ENCODE measurements at places on chromosomes 1 and 21.

GRCh38 chr1:168634951-168635532 lies 58.6 kb downstream of the XCL1 start:
- no peak for DNase-seq

GRCh38 chr1:93757256-93758036 lies 75.8 kb upstream of the BCAR3 start:
- no peak for DNase-seq

- DNase-seq, result no peak
These were observed 107.4 kb upstream of the KIAA1614 start for GRCh38 chr1:180805316-180805715.

DNA sequence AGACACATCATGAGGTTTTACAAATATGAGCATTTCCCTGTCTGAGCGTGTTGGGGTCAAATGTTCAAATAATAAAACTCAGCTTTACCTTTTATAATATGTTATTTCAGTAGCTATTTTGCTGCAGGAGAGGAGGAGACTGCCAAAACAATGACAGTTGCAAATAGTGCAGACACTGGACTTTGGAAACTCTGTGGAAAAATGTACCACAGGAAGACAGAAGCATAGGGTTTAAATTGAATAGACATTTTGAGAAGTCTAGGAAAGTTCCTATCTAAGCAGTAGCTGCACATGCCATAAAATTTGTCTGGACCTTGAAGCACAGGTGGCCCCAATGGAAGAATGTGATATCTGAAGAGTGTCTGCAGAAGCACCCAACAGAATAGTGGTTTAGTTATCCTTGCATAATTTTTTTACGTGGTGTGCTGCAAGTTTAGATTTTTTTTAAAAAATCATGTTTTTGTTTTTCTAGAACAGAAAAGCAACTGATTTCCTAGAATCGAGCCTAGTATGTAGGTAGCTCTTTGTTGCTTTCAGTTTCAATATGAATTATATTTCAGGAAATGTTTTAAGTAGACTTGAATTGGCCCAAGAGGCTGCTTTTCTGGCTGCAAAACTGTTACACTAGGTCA lies 14.0 kb upstream of the GBP5 start:
- no peak for DNase-seq

- no peak for DNase-seq
These were observed 87.4 kb downstream of the CRB1 start for GRCh38 chr1:197355248-197355995.

DNA sequence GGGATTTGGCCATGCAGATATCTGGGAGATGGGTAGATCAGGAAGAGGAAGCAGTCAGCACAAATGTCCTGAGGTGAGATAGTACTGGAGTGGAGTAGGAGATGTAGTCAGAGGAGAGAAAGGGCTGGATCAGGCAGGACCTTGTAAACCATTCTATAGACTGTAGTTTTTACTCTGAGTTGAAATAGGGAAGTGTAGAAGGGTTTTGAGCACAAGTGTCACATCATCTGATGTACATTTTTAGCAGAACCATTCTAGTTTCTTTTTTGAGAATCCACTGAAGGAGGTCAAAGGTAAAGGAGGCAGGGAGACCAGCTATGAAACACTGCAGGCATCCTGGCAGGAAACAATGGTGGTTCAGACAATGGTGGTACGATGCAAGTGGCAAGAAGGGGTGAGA lies 194.6 kb upstream of the RRP15 start:
- DNase-seq, result no peak

GRCh38 chr1:9724706-9725476 lies 73.4 kb downstream of the PIK3CD start:
- DNase-seq, result no peak

DNA sequence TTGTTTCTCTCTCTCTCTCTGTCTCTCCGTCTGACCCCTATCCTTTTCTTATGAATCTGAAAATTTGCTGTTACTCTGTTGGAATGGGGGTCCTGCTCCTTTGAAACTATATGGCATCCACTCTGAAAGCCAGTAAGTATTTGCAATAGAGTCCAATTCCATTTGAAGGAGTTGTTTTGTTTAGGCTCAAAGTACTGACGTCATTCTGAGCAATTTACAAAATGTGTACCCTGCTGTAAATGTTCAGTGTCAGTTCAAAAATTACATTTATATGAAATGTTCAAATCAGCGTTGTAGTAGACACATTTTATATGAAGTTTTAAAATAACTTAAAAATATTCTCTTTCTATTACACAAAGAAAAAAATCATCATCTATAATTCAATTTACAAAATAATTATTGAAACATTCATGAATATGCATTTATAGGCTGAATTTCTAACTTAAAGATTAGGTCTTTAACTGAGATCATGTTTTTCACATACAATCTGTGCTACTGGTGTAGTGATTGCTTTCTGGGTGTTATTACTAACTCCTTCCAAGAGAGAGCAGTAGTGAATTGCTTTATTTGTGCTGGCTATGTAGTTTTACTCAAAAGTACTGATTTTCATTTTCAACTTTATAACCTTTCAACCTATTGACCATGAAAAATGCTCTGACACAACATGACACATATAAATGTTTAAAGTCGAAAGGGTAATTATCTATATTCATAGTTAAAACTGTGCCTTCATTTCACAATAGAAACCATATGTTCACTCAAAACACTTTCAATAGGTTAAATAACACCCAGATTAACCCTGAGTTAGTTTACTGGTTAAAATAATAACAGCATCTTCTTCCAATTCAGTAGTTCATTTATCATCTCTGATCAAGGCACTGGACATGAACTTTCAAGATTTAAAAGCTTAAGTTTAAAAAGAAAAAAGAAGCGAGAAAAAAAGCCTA lies 253.1 kb upstream of the ADGRL4 start:
- no peak for DNase-seq

DNA sequence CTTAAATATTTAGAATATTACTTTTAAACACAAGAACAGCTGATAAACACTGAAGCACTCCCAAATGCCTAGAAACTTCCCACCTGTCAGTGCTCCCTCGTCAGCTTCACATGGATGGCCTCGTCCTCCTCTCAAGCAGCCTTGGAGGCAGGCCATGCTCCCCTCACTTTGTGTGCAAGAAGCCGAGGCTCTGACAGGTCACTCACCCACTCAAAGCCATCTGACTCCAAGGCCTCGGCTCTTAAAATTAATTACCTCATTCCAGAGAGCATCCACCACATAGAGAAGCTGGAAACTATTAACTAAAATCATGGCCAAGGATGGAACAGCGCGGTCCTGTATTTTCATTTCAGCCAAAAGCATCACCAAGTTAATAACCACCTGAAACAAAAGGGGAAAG lies 17.8 kb downstream of the LBR start:
- DNase-seq, result no peak

DNA sequence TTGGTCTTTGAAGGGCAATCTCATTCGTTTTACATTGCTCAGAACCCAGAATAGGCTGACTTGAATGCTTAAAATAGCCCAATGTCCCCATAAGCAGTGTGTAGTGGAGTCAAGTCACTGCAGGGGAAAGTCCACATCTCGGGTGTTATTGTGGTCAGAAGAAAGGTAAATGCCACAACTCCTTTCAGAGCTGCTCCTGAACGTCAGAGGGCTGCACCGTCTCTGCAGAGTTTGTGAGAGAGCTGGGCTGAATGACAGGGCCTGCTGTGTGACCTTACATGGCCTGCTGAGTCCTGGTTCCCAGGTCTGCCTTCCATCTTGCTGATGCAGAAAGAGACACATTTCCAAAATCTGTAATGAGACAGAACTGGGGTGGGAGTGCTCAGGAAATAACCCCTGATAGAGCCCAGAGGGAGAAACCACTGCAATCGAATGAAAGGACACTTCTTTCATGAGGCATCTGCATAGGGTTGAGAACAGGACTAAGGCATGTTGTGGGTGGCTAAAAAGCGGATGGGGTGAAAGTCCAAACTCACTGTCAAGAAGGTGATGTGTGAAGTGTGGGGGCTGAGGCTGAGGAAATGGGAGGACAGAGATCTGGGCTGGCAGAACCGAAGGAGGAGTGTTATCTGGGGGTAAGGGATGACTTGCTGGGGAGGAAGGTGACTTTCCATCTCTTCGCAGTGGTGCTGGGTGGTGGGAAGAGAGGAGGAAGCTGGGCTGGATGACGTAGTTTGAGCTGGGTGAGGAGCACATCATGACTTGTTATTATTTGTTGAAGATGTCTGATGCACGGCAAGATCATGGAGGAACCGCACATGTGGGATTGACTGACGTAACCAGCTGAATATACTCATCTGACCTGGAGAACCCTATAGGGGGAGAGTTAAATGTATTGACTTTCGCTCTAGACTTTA lies 33.7 kb downstream of the XCL2 start:
- no peak for DNase-seq

- no peak for DNase-seq
These were observed 48.2 kb downstream of the SLX9 start for GRCh38 chr21:44987886-44988606.

GRCh38 chr1:203025686-203026030 lies 633 bp upstream of the PPFIA4 start:
- DNase-seq, result no peak

DNA sequence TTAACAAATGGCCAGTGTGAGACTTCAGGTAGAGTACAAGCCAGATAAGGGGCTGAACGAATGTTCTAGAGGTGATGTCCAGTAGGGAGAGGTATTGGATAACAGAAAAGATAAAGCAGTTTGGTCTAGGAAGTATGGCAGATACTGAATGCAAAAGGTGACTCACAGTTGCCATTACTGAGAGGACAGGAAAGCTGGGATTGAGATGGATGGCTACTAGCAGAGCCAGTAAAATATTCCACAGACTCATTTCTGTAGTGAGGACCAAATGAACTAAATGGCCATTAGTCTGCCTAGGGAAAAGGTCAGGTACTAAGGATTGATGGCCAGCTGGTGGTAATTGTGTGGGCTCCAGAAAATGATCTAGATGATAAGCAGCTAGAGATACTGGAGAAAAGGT lies 11.5 kb downstream of the MACO1 start:
- no peak for DNase-seq

- DNase-seq, result no peak
These were observed 105.9 kb upstream of the POU3F1 start for GRCh38 chr1:38152351-38153065.

- no peak for DNase-seq
These were observed 23.0 kb upstream of the PNRC2 start for GRCh38 chr1:23936481-23937176.

- no peak for DNase-seq
These were observed 9.0 kb downstream of the LGR6 start for GRCh38 chr1:202202500-202203168.

GRCh38 chr1:95183952-95184351 lies 50.1 kb upstream of the RWDD3 start:
- DNase-seq, result no peak

DNA sequence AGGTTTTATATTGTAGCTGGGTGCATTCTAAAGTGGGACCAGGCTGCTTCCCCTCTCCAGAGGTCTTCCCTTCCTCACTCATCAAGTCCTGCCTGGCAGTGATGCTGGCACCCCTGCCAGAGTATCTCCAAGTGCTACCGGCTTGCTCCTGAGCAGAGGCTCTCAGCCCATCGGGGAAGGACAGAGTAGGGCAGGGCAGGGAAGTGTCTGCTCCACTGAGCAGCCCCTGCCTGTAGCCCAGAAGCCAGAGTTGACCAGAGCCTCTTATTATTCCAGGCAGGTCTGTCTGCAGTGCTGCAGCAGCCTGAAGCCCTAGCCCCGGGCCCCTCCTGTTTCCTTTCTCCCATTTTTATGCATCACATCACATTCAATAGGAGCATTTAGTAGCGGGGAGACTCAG lies 51.1 kb downstream of the ATP2B4 start:
- DNase-seq, result no peak

GRCh38 chr1:210294999-210295745 lies 33.5 kb upstream of the HHAT start:
- DNase-seq, result peak; percentile 84

DNA sequence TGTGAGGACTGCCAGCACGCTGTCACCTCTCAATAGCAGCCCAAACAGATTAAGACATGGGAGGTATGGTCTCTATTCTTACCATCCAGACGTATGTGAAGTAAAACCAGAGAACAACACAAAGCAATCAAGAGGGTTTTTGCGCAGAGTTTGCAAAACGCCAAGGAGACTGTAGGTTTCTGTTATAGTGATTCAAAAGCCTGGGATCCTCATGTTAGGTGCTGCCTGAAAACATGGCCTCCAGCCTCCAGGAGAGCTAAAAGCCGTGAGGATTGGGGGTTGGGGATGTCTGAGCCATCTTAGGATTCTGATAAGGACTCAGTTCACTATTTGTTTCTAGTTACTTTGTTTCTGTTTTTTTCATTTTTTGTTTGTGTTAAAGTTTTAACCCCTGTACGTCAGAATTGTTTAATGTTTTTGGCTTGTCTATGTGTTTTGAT lies 4.2 kb upstream of the CCT8 start:
- no peak for DNase-seq

GRCh38 chr1:175373786-175374623 lies 181.4 kb upstream of the KIAA0040 start:
- no peak for DNase-seq

GRCh38 chr1:87398641-87399040 lies 70.0 kb downstream of the LMO4 start:
- no peak for DNase-seq

DNA sequence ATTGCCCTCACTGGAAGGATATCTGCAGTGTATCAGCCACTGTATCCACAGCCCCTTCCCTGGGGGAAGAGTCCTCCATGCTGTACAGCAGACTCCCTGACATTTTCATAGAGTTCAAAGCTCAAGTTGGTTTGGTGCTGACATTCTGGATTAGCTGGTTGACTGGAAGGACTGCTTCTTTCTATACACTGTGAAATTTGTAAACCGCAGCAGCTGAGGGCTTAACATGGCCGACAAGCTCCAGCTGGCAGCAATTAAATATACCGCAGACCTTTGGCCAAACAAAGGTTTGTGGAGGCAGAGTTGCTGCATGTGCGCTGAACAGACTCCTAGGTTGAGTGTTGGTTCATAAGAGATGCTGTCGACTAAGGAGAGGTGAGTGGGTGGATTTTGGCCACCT lies 126.4 kb downstream of the DHRS3 start:
- no peak for DNase-seq

DNA sequence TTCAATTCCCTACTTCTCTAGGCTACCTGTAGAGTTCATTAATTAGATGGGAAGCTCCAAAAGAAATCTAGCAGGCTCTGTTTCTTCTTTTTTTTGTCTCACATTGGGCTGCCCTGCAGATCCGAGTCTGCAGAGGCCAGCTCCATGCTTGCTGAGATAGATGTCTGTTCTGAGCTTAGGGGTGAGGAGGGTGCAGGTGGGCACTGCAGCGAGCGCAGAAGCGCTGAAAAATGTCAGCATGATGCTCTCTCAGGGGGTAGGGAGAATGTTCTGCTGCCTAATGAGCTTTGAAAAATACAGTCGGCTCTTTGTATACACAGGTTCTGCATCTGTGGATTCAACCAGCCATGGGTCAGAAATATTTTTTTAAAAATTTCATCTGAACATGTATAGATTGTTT lies 56.8 kb upstream of the KCNA3 start:
- DNase-seq, result no peak

- DNase-seq, result no peak
These were observed 210.4 kb upstream of the VAMP3 start for GRCh38 chr1:7560601-7561181.

GRCh38 chr1:204925701-204926100 lies 55.0 kb downstream of the NFASC start:
- DNase-seq, result no peak

DNA sequence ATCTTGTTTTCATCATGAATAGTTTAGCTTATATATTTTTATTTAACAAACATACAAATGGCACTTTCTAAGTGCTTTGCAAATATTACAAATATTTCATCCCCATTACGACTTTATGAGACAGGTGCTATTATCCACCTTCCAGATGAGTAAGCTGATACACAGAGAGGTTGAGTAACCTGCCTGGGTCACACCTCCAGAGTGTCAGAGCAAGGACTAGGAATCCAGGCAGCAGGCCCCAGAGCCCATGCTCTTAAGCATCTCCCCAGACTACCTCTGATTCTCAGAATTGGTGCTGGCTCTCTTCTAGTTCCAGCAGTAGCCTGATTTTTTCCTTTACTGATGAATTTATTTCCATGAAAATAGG lies 40.0 kb downstream of the EPHB2 start:
- no peak for DNase-seq

All from right atrium auricular region (tissue), 2 donors.